ENCODE measurements at places on chromosomes 7 and 10. TPM values are rescaled to one million over a fixed set of nuclear protein-coding genes. Genes with fewer than 3 reads are reported as not detected.

C10orf62 gene
- total RNA-seq: not detected

ENTPD1 gene
- total RNA-seq: 0.35 TPM

ATE1 gene
- total RNA-seq: 9.4 TPM

GPR15LG gene
- not detected for total RNA-seq

MUC3A gene
- 2.6 TPM for total RNA-seq

All from K562 (cell line).